HS-5 (cell line): ENCODE measurements at places on chromosomes 12 and 14.

- peak; percentile 23 for DNase-seq
These were observed 501 bp downstream of the RIMKLB start for GRCh38 chr12:8698132-8698851.

GRCh38 chr12:115801871-115802270, 475.6 kb downstream of the MED13L start:
- DNase-seq: no peak

- no peak for DNase-seq
These were observed 26.6 kb upstream of the RTRAF start for GRCh38 chr14:51962711-51963110.

DNA sequence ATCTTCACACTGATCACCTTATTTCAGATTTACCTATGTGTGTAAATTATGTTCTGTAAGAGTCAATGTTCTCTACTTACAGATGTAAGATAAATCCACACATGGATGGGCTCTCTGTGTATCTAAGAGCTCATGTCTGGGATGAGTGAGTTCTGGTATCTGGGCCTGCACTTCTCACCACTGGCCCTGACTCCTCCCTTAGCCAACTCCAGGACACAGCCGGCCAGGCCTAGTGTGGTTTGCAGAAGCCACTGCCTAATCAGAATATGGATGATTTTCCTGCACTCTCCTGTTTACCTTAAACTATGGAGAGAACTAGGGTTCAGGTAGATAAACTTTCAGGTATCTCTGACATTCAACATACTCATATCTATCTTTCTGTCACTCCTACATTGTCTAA, 1284.8 kb downstream of the TMEM121 start:
- no peak for DNase-seq

- no peak for DNase-seq
These were observed 56.5 kb downstream of the KDM2B start for GRCh38 chr12:121524196-121524916.

- no peak for DNase-seq
These were observed 480.5 kb downstream of the VRK1 start for GRCh38 chr14:97277711-97278110.
